Fibroblast of lung (primary cell): ENCODE measurements at places on chromosomes 5 and 9. TPM values are rescaled to one million over a fixed set of nuclear protein-coding genes. Genes with fewer than 3 reads are reported as not detected.
A peak's percentile ranks its signal among the peaks of the same experiment; 100 is the strongest.

- DNase-seq = no peak
These were observed 53.9 kb upstream of the RORB start for GRCh38 chr9:74443036-74443750.

DNA sequence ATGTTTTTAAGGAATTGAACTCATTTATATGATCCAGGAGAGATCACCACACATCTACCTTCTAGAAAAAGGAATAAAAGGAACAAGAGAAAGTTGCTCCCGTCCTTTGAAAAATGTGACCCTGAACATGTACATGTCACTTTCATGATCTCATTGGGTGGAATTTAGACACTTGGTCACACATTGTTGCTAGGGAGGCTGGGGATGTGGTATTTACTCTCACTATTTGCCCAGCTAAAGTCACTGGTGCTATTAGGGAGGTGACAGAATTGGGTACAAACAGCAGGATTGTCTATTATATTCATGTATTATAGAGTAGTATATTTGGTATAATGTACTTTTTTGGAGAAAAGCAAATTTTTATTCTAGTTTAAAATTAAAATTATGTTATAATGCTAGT is 2.1 kb upstream of the CDH10 start:
- no peak for DNase-seq

DNA sequence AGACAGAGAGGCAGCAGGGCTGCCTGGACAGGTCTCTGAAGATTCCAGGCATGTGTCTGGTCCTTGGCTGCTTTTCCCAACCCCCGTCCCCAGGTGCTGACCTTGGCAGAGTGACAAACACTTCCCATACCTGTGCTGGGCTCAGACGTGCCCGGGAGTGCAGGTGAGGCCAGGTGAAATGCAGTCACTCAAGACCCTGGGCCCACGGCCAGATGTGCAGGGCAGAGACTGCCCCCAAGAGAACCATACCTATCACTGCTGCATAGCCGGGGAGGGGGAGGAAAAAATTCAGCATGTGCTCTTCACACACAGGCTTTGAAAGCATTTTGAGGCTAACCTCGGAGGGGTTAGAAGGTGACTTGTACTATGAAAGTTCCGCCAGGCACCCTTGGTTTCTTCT is 22.6 kb downstream of the CCNJL start:
- DNase-seq = no peak

DNA sequence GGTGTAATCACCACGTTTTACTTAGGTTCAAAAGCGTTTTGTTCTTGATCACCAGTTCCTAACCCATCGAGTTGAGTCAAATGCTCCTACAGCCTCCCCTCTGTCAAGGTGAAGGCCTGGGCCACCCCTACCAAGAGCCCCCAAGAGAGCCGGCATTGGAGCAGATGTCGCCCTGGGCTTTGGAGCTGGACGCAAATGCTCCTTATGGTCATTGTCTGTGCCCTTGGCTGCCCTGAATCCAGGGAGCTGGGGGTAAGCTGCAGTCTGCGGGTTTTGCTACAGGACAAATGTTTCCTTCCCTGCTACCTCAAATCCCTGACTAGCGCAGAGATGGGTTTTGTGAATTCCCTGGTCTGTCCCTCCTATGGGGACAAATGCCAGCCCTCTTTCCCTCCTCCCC is 4.9 kb downstream of the RNF183 start:
- no peak for DNase-seq

DNA sequence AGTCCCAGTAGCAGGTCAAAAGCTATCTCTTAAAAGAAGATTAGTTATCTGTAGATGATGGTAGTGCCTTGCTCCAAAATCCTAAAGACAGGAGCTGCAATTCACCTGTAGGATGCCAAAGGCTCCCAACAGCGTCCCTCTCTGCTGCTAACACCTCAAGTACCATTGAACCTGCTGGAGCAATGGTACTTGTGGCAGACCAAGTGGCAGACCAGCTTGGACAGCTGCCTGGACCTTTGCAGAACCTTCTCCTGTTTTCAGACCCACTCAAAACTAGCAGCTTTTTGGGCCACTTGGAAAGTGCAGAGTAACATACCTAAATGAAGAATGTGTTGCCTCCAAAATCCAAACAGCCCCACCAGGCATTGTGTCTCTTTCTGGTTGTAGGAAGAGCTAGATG is 6.9 kb upstream of the CCDC180 start:
- no peak for DNase-seq

PRSS3 gene
- total RNA-seq = 0.26 and 0.33 TPM in 2 replicates

ZNF883 gene
- 6.2 and 9.7 TPM in 2 replicates for total RNA-seq

HMMR gene
- total RNA-seq = 1.3 and 19.7 TPM in 2 replicates

DNM1 gene
- 11.8 and 30.4 TPM in 2 replicates for total RNA-seq

FOXI1 gene
- total RNA-seq = not detected in 2 replicates

DNA sequence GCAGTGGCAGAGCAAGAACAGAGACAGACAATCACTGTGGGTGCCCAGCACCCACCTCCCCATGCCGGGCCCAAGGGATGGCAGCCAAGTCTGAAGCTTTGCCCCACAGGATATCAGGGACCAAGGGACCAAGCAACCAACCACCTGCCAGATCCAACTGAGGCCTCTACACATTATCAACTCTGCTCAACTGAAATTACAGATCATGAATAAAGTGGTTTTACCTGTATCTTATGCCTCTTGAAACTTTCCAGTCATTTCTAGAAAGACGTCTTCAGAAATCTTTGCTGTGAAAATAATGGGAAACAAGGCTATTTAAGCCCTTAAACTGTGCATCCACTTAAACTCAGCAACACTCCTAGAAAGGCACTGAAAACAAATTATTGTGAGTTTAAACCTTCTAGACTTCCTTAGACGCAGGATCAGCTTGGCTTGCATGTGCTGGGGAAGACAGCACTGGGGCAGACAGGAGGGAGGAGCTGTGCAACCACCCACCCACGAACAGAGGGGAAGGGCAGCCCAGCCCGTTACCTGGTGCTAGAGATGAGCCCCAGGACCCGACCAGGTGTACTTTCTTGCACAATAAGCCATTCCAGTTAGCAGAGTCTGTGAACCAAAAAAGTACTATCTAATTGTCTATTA is 80.0 kb downstream of the SEMA4D start:
- DNase-seq = no peak

TMEM167A gene
- total RNA-seq = 54.0 and 55.5 TPM in 2 replicates

CCL27 gene
- total RNA-seq = 0.26 TPM in 1 of 2 replicates, not detected in the other

DNA sequence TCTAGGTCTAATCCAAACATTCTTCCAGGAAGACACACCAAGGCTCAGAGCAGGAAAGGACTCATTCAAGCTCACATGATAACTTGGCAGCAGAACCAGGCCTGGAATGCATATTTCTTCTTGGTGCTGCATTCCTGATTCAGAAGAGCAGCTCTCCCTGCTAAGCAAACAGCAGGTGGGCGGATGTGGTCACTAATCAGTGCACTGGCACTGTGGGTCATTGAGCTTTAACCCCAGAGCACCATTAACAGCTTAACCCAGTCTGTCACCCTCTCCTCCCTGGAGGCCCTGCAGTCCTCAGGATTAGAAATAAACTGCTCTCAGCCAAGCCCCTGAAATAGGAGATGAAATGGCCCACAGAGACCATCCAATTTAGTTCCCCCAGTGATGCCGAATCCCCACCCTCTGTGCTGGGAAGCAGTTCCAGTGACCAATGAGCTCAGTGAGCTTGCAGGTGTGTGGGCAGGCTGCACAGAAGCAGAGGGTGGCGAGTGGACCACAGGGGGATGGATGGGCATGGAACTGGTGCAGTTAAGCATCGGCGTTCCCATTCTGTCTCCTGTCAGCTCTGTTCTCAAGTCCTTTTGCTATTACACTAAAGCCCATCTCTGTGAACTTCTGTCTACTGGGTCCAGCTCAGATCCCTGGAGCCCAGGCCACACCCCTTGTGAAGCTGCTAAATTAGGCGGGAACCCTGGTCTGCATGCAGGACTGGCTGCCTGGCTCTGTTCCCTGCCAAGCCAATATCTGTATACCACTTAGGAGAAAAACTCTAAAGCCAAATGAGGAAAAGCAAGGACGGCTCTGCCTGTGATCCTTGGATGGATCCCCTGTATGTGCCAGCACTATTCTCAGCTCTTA is 16.6 kb upstream of the MEGF9 start:
- DNase-seq = peak; percentile 99

GRCh38 chr9:133576031-133576874 is 32.9 kb downstream of the FAM163B start:
- no peak for DNase-seq

LCN12 gene
- 0.17 TPM in 1 of 2 replicates, not detected in the other for total RNA-seq

DNA sequence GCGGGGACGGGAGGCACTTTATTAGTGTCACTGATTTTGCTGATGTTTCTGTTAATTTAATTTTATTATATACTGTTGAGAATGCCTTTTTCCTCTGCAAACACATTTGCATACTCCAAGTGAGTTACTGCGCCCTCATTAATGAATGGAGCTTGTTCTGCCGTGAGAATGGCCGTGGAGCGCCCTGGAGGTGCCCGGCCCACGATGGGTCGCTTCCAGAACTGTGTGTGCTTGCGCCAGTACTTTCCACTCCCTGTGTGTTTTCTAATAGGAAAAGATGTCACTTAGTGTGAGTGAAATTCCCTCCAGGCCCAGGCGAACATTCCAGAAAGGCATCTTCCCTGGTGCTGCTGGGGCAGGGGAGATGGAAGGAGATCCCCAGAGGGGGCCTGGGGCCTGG is 30.1 kb downstream of the NDUFS6 start:
- no peak for DNase-seq

DNA sequence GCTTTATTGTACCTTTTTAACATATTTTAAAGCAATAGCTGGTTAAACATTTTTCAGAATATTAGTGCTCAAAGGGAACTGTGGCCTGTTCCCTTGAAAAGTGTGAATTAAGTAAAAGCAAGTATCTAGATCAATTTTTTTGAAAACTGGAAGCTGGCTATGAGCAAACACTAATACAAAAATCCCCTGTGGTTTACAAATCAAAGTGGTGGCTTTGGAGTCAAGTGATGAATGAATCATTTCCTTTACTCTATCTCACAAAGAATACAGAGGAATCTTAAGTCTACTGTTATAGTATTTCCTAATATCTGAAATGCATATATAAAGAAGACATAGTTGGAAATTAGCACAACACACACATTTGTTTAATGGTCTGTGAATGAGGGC is 212.4 kb upstream of the C9orf72 start:
- peak; percentile 46 for DNase-seq

EQTN gene
- not detected in 2 replicates for total RNA-seq

DMRTA1 gene
- 0.26 and 0.83 TPM in 2 replicates for total RNA-seq

DNA sequence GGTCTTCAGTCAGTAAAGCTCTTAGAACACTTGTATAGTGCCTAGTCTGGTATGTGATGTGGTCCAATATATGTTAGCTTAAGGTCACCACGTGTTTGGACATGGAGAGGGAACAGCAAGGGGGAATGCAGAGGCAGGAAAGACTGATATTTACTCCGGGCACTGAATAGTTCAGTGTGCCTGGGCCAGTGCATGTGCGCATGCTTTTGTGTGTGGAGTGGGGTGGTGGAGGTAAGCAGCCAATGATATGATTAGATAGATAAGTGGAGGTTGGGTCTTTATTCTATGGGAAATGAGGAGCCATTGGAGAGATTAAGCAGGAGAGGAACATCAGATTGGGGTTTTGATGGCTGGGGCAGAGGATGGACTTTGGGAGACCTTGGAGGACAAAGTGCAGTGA is 14.0 kb downstream of the OR13J1 start:
- DNase-seq = no peak

- peak; percentile 79 for DNase-seq
These were observed 13.0 kb downstream of the SLC4A9 start for GRCh38 chr5:140372971-140373487.

DNA sequence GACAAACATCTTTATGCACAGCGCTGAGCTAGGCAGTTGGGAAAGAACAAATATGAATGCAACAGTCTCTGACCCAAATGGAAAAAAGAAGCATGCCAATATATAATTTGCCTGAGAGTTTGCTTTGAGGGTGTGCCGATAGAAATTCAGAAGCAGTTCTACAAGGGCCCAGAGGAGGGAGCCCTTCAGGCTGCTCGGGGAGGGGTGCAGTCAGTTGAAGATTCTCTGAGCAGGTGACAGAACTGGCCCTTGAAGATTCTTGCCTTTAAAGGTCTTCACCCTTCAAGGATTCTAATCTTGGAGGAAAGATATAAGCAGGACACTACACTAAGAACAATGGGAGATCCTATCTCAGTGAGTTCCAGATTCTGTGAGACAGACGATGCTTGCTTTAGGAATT is 3.7 kb upstream of the PAPPA start:
- DNase-seq = peak; percentile 37

DNA sequence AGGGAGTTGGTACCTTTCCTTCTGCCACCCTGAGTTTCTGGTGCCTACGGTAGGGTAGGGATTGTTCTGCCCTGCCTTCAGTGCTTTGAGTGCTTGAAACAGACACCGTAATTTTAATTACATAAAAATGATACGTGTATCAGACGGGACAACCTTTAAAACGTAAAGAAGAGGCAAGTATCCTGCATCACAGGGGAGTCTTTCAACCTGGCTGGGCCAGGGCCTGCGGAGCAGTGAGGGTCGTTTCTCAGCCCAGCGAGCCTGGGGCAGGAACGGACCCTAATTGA is 483 bp upstream of the DAB2IP start:
- no peak for DNase-seq

DNA sequence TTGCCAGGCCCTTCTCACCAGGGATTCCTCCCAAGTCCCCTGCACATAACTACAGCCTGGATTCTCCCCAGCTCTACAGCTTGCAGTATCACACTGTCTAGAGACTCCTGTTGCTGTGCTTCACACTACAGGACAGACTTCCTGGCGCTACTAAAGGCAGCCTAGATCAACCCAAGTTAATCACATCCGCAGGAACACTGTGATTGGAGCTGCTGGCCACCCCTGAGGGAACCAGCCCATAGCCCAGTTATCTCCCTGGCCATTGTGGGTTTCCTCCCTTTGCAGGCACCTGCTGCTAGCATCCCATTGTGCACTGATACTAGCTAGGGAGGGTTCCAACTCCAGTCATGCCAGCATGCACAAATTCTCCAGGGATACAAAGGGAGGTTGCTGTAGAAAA is 53.5 kb downstream of the NLN start:
- no peak for DNase-seq

- DNase-seq = no peak
These were observed 64.5 kb downstream of the OLFM1 start for GRCh38 chr9:135151757-135152613.

DNA sequence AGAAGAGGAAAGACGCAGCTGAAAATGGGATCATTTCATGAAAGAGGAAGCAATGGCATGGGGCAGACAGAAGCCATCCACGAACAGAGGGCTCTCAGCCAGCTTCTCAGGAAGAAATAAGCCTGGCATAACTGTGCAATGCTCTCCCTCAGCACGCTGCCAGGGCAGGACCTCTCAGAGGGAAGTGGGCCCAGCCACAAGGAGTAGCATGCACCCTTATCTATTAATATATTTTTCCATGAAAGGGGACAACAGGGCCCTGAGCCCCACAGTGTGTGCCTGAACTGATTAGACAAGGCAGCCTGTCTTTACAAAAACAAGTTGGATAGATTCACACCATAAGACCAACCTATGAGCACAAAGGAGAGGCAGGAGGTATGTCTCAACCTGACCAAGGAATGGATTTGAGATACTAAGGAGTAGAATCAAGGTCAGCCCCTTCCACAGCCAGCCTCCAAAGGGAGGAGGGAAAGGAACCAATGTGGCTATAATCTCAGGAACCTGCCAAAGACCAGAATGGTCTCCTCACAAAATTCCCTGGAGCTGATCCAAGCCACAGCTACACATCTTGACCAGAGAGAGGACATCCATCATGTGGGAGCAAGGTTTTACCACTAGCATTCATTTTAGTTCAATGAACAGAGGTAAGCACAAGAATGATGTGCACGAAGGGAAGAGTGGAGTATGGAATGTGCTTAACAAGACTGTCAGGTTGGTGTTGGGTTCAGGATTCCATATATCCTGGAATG is 154.8 kb downstream of the SIL1 start:
- DNase-seq = peak; percentile 84
